ENCODE measurements at places on chromosomes 12 and 14.
A peak's percentile ranks its signal among the peaks of the same experiment; 100 is the strongest.

DNA sequence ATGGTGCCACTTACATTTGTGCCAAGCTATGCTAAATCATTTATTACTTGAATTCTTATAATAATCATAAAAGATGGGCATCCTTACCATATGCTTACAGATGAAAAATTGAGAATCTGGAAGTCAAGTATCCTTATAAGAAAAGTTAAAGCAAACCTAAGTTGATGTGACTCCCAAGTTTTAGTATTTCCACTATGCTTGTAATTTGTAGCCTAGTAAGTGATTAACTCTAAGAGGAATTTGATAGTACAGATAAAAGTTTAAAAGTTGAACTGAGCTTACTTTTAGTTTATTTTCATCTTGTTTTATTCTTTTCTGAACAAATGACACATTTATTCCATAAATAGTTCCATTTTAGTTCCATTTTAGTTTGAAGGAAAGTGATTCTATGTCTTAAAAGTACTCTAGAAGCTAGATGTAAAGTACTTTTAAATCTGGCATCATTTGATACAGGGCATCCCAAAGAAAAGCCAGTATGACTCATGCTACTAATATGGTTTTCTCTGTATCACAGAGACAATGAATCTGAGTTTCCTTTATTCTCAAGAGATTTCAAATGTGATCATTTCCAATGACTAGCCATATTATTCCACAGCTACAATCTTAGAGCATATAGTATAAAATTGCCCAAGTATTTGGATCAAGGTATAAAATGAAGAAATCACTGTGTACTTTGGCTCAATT lies 596.0 kb downstream of the SLC16A7 start:
- DNase-seq: no peak

- DNase-seq: no peak
These were observed 196.9 kb downstream of the ALG10 start for GRCh38 chr12:34219046-34219770.

DNA sequence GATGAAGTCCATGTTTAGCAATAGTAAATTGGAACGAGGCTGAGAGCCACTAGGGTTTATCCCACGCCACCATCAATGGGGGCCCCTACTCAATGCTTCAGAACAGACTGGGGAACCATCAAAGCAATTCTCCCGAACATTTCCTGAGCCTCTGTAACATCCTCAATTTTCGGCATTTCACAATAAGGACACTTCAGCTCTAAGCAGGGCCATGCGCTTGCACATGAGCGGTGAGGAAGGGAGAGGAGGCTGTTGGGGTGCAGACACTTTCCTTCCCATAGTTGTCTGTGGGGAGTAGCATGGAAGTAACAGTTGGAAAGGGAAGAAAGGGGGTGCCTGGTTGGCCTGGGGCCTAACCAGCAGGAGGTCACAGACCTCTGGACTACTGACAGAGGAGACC lies 129.9 kb upstream of the PRMT8 start:
- DNase-seq: no peak

DNA sequence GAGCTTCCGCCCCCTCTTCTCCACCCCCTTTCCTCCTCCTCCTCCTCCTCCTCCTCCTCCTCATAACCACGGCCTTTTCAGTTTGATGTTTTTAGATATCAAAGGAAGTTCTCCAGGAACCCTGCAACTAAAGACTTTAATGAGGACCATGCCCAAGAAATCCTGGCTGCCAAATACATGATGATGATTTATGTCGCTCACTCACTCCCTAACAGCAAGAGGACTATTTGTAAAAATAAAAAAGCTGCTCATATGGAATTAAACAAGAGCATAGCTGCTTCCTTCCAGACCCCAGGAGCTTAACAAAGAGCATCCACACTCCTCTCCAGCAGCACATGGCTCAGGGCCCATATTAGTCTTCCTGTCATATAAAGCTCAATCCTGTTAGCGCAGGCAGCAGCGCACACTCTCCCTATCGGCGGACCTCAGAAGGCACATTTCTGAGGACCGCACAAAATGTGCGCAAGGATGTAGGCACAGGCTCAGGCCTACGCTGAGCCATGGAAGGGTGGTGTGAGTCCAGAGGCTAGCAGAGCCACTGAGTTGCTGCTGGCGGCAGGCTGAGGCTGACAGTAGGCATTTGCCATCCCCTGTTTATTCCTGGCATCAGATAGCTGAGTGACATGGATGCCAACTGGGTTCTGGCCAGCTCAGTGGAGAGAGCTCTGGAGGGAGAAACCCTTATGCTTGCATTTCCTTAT lies 232.8 kb downstream of the MSRB3 start:
- DNase-seq: no peak

- DNase-seq: peak; percentile 48
These were observed 13.8 kb downstream of the PRPF40B start for GRCh38 chr12:49636979-49637755.

- no peak for DNase-seq
These were observed 364.9 kb upstream of the FLRT2 start for GRCh38 chr14:85165094-85165493.

DNA sequence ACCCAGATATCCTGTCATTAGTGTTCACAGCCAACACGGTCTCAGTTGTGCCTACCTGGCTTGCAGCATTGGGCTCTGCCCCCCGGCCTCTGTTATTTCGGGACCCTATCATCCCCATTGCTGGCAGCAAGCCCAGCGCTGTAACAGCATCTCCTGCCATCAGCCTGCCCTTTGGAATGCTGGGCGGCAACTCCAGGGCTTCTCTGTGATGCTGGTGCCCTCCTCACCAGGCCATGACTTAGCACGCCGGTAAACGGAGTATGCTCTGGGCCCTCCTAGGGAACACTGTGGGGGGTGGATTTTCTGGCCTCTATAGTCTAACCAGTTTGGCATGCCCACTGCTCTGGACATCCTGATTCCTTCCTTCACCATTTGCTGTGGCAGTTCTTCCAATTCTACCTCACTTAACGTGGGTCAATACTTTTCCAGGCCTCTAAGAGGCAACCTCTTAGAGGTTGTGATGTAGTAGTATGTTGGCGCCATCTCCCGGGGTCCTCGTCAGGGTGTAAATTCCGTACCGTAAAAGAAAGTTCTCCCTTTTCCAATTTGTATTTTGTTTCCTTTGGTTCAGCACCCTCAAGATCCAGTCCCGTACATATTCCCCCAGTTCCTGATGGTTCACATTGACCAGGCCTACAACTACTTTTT lies 80.0 kb downstream of the SINHCAF start:
- DNase-seq: no peak

DNA sequence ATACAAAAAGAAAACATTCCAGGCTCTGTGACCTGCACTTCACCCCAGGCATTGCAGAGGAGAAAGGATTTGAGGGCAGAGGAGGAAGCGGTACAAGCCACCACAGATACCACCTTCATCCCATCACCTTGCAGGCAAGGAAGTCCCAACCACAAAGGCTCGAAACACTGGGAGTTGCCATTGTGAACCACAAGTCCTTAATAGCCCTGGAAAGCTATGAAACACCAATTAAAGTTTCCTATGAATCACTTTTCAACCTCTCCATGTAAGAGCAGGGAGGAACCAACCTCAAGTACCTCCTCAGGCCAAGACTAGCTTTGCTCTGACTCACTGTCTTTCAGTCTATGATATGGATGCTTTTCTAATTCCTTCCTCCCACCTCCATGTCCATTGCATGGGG lies 27.0 kb downstream of the MAP3K9 start:
- no peak for DNase-seq

- DNase-seq: no peak
These were observed 14.9 kb downstream of the SLC35E3 start for GRCh38 chr12:68760806-68761441.

GRCh38 chr12:7004287-7004803 lies 13.9 kb downstream of the LPCAT3 start:
- DNase-seq: no peak
